ENCODE measurements at places on chromosomes 7 and 10.

GRCh38 chr7:22663357-22663718 lies 63.7 kb upstream of the IL6 start:
- DNase-seq: no peak

GRCh38 chr7:106987777-106988176 lies 56.7 kb upstream of the PRKAR2B start:
- DNase-seq: no peak

DNA sequence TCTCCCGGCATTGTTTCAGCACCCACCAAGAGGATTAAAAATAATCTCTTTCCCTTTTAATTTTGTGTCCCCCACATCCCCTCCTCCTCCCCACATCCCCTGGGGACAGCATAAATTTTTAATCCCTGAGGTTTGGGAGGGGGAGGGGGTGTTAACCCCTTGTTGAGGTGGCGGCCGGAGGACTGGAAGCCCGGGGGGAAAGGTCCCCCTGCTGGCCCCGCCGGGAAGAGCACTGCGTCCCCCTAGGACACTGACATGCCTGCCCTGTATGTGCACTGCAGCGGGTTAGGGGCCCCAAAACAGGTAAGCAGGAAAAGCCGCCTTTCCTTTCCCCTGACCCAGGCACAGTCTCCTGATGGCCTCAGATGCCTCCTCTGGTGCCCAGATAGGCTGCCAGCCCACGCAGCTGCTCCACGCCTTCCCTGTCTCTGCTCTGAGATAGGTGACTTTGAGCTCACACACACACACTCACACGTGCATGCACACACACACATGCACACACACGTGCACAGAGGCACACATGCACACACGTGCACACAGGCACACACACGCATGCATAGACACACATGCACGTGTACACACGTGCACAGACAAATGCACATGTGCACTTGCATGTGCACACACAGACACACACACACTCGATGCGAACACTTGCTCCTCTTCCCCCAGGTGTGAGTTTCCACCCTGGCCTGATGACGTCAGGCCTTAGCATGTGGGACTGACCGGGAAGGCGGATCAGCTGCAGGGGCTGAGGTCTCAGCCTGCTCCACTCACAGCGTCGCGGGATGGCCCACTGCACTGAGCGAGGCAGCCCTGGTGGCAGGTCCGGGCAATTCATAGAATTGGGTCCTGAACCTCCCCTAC lies 12.3 kb downstream of the CNPY1 start:
- DNase-seq: no peak

GRCh38 chr10:113753020-113753692 lies 1.7 kb downstream of the PLEKHS1 start:
- no peak for DNase-seq

- DNase-seq: no peak
These were observed 39.1 kb upstream of the LRRN3 start for GRCh38 chr7:111051832-111052231.

DNA sequence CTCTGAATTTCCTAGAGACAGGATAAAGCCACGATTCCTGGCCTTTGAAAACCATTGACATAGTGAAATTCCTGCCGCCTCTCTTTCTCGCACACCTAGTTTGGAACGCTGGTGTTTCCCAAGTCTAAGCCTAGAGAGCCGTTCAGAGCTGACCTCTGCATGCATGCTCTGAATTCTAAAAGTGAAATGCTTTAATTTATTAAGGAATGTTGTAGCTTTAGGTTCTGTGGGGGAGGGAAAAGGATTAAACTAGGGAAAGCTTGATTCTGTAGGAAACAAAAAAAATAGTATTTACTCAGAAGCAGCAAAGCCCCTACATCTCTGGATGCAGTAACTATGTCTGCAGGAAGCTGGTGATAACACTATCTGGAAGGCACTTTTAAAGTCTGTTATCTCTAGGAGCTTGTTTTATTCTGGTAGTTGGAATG lies 27.3 kb downstream of the PFKP start:
- DNase-seq: no peak

DNA sequence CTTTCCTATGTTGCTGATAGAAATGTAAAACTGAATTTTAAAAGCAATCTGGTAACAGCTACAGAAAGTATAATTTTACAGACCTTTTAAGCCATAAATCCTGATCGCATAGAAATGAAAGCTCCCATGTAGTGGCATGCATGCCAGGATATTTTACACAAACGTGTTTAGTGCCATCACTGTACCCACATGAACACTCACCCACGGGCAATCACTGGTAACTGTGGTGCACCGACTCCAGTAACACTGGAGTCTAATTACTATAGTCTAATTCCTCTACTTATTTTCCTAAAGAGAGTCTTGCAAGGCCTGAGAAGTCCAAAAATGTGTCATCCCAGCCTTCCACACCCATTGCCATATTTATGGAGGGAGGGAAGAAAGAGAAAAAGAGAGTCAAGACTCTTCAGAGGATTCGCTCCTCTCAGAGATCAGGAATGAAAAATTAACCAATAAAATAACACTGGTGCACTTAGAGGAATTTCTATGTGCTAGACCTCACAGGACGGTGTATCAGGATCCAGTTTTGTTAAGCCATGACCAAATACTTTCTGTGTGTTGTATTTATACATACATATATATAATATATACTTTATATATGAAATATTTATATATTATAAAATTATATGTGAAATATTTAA lies 48.9 kb upstream of the AKR1C1 start:
- DNase-seq: no peak

GRCh38 chr10:103812432-103812831 lies 42.9 kb downstream of the SH3PXD2A start:
- DNase-seq: no peak

DNA sequence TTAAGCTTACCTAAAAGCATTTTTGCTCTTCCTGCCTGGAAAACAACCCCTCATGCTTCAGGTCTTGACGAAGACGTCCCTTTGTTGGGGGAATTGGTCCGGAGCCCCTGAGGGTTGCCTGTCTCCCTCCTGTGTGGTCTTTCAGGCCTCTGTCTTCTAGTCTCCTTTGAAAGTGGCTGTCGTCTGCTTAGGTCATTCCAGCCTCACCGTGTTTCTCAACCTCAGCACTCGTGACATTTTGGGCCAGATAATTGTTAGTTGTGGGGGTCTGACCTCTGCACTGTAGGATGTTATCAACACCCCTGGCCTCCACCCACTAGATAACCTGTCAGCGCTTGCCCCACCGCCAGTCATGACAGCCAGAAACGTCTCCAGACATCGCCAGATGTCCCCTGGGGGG lies 219.1 kb downstream of the TCF7L2 start:
- DNase-seq: no peak

- DNase-seq: no peak
These were observed 466.7 kb downstream of the TYW1 start for GRCh38 chr7:67463316-67463715.

GRCh38 chr7:79434867-79435266 lies 18.6 kb downstream of the MAGI2 start:
- no peak for DNase-seq

- DNase-seq: no peak
These were observed 186.9 kb upstream of the PHYHIPL start for GRCh38 chr10:58989486-58990039.

- DNase-seq: no peak
These were observed 5.6 kb downstream of the NPC1L1 start for GRCh38 chr7:44535348-44536064.

- DNase-seq: no peak
These were observed 112.7 kb downstream of the CDH23 start for GRCh38 chr10:71509444-71509843.

DNA sequence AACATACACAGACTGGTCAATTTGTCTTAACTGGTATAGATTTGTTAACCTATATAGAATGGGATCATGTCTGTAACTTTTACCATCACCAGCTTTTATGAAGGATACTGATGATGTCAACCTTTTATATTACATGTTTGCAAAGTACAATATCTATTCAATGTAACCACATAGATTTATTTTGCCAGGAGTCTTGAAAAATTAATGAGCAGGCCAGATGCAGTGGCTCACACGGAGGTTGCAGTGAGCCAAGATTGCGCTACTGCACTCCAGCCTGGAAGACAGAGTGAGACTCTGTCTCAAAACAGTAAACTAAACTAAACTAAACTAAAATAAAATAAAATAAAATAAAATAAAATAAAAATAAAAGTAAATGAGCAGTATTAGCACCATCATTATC lies 30.0 kb upstream of the PARD3 start:
- DNase-seq: no peak

GRCh38 chr7:2667843-2668242 lies 20.2 kb upstream of the AMZ1 start:
- DNase-seq: no peak

GRCh38 chr7:33626869-33627268 lies 278.5 kb upstream of the BMPER start:
- DNase-seq: no peak

GRCh38 chr7:135716677-135717238 lies 11.2 kb downstream of the SLC13A4 start:
- no peak for DNase-seq

DNA sequence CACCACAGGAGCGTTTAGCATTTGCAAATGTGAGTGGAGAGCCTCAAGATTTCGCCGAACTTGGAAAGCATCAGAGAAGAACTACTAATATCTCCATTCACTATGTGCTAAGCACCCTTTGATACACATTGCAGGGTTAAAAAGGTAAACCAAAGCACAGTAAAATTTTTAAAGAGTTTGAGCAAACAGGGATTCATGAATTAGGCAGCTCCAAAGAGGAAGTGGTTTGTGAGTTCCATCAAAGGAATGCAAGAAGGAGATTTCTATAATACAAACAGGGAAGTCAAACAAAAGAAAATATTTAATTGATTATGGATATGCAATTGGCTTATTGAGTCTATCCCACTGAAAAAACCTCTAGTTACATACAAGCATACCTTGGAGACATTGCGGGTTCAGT lies 81.1 kb upstream of the TMEM72 start:
- DNase-seq: no peak

DNA sequence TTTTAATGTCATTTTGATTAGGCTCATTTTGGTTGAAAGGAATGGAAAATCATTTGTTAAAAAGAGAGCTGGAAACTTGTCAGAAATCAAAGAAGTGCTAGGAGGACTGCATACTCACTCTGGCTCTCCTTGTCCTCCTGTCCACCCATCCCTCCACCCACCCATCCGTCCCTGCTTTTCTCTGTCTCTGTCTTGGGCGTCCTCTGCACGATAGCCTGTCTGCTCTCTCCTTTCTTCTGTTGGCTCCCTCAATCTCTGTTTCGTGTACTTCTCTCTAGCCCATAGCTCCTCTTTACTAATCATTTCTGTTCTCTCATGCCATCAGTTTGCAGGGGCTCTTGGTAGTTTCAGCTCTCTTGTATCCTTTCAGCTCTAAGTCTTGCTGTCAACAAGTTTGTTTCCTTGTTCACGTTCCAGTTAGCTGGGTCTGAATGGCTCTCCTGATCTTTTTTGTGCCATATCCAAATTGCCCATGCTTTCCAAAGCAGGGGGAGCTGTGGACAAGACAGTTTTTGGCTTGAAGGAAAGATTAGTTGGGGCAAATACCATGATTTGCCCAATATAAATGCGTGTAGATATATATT lies 75.6 kb downstream of the KAT6B start:
- no peak for DNase-seq

DNA sequence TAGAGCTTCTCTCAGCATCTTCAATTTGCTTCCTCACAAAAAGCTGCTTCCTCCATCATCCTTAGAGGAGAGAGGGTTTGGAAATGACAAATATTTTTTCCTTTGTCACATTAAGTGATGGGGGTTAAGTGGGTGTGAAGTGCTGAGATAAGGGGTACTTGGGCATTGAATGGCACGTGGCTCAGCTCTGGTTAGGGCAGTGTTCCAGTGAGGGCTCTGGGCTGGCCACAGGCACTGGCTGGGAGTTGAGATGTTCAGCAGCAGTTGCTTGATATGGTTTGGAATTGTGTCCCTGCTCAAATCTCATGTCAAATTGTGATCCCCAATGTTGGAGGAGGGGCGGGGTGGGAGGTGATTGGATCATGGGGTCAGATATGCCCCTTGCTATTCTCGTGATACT lies 33.7 kb upstream of the CHCHD3 start:
- no peak for DNase-seq

GRCh38 chr7:55271069-55271626 lies 94.0 kb upstream of the LANCL2 start:
- DNase-seq: no peak

DNA sequence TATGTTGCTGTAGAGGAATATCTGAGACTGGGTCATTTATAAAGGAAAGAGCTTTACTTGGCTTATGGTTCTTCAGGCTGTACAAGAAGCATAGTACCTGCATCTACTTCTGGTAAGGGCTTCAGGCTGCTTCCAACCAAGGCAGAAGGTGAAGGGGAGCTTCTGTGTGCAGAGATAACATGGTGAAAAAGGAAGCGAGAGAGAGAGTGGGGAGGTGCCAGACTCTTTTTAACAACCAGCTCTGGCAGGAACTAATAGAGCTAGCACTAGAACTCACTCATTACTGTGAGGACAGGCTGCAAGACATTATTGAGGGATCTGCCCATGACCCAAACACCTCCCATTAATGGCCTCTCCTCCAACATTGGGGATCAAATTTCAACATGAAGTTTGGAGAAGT lies 94.5 kb downstream of the KIF20B start:
- DNase-seq: no peak

DNA sequence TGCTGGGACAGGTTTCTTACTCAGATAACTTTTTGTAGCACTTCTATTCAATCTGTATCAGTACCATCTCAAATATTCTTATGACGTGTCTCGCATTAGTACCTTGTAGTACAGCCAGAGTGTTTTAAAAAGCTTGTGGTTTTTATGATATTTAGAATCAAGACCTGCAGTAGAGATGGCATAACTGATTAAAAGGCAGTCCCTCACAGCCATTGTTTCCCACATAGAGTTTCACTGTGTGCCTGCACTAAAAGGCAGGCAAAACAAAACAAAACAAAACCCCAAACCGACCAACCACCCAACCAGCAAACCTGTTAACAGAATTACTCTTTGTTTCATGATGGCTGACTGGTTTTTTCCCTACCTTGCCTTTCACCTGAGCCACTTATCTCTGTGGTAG lies 221.3 kb upstream of the DGKB start:
- DNase-seq: no peak

- DNase-seq: no peak
These were observed 355.3 kb upstream of the NPVF start for GRCh38 chr7:25583621-25584020.

GRCh38 chr7:46566097-46566774 lies 645.2 kb upstream of the IGFBP3 start:
- DNase-seq: no peak

- DNase-seq: no peak
These were observed 7.5 kb upstream of the GGCT start for GRCh38 chr7:30511973-30512662.

Data from activated T-helper 2 cell treated with anti-CD3 and anti-CD28 coated beads, Interferon-gamma antibody, Interleukin-2, Interleukin-4, amounts not matched to agents 10 μg/mL and 5 μg/mL and 100 μg/mL, durations not matched to agents 14 hours and 24 hours and 36 hours (primary cell).